HFFc6 (cell line): ENCODE measurements at places on chromosomes 7 and 10.

DNA sequence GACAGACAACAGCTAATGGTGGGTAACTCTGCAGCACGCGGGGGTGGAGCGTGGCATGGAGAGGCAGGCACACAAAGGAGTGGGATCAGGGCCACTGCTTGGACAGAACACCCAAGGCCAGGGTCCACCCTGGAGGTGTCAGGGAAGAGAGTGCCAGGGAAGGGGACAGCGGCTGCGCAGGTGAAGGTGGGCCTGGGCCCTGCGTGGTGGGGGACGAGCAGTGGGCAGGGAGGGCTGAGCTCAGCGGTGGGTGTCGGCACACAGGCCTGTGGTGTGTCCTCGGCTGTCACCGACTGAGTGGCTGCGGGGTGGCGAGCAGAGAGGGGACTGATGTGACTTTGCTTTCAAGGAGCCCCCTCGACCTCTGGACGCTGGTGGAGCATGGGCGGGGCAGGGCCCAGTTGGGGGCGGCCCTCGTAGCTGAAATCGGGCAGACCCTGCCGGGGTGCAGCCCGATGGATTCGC lies 8.4 kb upstream of the SCART1 start:
- no peak for DNase-seq

GRCh38 chr7:104883248-104883717 lies 130.7 kb upstream of the KMT2E start:
- no peak for DNase-seq

DNA sequence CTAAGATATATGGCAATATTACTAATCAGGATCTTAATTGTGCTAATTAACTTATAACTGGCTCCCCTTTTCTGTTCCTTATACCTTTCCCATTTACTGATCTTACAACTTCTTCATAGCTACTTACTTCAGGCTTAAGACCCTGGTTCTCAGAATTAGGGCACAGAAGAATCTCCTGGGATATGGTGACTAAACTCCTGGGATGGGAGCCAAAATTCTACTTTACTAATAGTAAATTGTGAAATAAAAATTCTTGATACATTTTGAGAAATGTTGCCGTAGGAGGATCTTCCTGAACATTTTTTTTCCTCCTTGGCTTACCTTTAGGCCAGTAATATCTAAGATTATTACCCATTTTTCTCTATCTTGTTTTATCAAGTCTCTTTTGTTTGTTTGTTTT lies 309.5 kb downstream of the ATRNL1 start:
- DNase-seq = peak; percentile 4

DNA sequence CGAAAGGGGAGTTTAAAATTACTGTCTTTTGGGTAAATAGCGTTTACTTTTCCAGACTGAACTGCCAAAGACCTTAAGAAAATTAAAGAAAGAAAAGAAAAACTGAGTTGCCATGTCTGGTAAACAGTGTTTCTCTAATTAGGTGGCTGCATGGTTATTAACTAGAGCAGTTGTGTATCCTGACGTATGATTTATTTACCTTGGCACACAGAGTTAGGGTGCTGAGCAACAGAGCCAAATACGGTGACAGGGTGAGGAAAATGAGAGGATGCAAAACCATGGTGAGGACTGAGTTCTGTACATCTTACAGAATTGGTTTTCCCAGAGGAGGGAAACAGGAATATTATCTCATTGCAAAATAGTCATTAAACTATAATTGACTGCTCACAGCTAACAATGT lies 546.4 kb upstream of the FZD8 start:
- DNase-seq = no peak

DNA sequence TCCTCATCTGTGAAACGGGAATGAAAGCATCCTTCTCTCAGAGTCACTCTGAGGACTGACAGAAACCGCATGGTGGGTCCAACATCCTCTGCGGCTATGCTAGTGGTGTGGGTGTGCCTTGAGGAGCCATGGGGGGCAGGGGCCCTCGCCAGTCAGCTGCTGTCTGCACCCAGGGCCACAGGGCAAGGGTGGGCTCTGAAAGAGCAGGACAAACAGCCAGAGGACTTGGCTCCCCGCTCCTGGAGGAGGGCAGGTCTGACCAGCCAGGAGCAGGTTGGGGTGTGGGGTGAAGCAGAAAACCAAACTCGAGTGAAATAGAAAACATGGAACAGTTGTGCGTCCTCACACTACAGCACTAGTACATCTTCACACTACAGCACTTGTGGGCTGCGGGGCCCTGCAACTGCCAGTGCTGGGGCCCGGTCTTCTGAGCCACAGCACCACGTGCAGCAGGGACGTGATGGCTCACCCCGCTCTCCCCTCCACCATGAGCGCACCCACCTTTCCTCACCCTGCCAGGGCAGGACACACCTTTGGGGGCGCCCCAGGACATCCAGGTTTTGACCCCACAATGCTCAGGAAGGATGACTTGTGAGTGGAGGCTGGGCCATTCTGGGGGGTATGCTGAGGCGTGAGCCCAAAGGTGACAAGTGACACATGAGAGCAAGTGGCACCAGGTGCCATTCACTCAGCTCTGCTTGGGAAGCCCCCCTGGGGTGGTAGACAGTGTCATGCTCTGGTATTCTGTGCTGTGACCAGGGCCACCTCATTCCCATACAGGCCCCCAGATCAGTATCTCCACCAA lies 96.1 kb upstream of the RET start:
- DNase-seq = no peak

- DNase-seq = no peak
Observed at GRCh38 chr7:18459484-18460245, 35.9 kb upstream of the HDAC9 start.

DNA sequence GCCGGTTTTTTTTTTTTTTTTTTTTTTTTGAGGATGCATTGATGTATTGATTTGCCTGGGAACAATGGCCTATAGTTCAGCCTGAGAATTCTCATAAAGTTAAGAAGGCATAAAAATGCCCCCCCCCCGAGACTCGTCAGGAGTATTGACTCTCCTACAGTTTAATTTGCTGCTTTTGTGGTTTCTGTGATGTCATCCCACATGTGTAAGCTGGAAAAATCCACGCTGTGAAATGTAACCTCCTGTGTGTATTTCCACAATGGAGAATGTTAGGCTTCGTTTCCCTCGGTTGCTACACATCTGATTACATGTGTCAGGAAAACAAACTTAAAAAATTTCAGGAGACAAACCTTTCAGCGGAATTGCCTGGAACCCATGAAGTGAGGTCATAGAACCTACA lies 117.9 kb downstream of the FANK1 start:
- peak; percentile 33 for DNase-seq

GRCh38 chr10:83164156-83164555 lies 975.2 kb upstream of the GHITM start:
- no peak for DNase-seq

GRCh38 chr10:119496273-119496672 lies 46.2 kb downstream of the RGS10 start:
- DNase-seq = no peak

GRCh38 chr7:116451957-116452729 lies 47.4 kb upstream of the CAV2 start:
- DNase-seq = no peak

DNA sequence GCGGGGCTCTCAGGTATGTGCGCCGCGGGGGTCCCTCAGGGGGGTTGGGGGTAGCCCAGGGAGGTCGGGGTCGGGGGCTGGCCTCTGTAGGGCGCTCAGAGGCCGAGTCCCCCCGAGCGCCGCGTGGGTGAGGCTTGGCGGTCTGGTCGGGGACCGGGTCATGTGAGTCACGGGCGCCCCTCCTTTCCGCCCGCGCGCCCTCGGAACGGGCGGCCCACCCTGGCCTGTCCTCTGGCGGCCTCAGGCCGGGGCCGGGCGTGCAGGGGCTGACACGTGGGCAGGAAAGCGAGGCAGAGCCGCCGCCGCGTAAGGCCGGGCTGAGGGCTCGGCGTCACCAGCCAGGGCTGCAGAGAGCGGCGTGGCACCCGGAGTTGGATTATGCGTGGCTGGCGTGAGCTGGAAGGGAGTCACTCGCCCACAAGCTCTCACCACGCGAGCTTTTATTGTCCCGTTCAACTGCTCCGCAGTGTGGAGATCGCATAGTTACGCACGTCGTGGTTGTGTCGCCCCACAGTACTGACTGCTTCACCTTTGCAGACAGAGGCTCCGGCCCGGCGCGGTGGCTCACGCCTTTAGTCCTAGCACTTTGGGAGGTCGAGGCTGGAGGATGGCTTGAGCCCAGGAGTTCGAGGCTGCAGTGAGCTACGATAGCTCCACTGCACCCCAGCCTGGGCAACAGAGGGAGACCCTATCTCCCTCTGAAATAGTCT lies 385 bp downstream of the SHLD2 start:
- peak; percentile 89 for DNase-seq
